ENCODE measurements at places on chromosomes 4 and X.

DNA sequence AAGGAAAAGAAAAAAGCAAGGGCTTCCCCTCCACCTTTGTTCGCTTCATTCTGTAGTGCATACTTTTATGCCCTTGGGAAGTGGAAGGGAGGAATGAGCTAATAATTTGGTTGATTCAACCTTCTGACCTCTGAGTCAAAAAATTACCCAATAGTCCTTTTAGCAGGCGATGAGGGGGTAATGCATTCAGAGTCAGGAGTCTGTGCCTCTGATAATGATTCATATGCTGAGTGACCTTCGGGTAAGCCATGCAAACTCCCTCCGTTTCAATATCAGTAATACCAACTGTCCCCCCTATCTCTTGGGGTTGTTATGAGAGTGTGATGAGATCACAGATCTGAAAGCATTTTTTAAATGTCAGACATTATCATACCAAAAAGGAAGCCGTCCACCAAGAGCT is 41.6 kb upstream of the ACSL4 start:
- peak; percentile 56 for DNase-seq

DNA sequence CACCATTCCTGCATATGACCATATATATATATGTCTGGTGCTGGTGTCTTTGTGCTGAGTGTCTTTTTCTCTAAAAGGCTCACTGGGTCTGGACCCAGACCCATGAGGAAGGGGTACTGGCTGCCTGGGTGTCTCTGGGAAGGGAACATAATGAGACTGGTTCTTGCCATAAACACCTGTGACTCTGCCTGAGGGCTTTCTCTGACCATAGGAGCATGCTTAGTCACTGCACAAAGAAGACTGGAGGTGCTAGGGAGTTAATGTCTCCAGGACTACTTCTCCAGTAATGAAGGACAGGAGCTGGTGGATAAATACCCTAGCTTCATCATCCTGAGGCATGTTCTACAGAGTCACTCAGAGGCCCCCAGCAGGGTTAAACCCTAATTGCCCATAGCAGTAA is 47.1 kb upstream of the CASK start:
- DNase-seq = no peak

GRCh38 chr4:97911236-97911906 is 231.9 kb downstream of the STPG2 start:
- no peak for DNase-seq

- no peak for DNase-seq
Observed at GRCh38 chr4:140697709-140698560, 58.2 kb downstream of the TBC1D9 start.

GRCh38 chr4:87949961-87950360 is 25.6 kb upstream of the SPP1 start:
- DNase-seq = no peak

- DNase-seq = no peak
Observed at GRCh38 chr4:147487616-147488015, 6.7 kb downstream of the EDNRA start.

GRCh38 chr4:141652161-141652778 is 15.9 kb downstream of the IL15 start:
- DNase-seq = no peak

DNA sequence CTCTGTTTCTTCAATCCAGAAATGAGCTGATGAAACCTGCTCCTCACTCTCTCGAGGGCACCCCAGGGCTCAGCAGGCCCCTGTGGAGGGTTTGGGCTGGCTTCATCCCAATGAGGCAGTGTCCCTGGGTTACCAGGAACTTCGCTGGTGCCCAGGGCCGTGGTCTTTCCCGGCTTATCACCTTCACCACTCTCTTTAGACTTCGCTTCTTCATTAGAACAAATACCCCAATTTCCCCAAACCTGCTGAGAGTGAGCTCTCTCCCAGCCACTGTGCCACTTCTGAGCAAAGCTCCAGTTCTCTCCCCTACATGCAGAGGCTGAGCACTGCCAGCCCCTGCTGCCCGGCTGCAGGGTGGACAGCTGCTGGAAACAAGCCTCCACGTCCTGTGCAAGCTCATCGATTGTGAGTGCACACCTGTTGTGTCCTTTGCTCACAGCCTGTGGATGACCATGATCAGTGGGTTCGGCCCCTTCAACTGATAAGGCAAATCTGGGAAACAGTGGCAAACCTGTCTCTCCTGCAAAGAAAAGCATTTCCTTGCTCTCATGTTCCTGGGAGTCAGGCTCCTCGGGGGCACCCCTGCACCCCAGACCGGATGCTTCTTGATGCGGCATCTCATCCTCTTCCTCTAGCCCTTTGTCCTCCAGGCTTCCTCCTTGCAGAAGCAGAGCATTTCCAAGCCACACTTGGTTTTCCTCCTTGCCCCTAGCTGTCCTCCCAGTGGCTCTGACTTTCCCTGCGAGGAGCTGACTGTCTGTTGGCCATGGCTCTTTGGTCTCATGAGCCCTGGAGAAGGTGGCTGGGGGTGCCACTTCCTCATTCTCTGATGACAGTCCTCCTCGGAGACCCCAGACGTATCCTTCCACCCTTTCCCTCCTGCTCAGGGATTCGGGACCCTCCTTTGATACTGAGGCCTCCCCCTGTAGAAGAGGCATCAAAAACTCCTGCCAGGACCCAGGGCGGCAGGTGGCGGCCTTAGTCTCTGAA is 28.7 kb downstream of the C4orf50 start:
- DNase-seq = no peak

- DNase-seq = no peak
Observed at GRCh38 chr4:98950925-98951324, 22.0 kb upstream of the EIF4E start.

DNA sequence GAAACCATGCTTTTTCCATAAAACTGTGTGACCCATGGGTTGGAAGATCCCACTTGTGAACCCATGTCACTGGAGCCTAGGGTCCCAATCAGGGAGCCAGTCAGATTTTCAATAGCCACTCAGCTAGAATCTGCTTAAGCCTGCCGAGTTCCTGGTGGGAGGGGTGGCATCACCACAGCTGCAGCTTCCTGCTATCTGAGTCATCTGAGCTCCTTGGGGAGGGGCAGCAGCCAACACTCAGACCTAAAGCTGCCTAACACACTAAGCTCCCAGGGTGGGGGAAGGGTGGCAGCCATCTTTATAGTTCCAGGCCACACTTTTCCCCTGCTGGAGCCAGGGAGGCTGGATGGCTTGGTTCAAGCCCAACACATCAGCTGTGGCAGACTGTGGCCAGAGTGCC is 350.1 kb downstream of the C4orf33 start:
- peak; percentile 24 for DNase-seq

- no peak for DNase-seq
Observed at GRCh38 chr4:1491328-1492141, 85.3 kb upstream of the NKX1-1 start.

- no peak for DNase-seq
Observed at GRCh38 chr4:25563071-25563564, 92.5 kb upstream of the SLC34A2 start.

- DNase-seq = no peak
Observed at GRCh38 chrX:63751481-63751880, 33.5 kb downstream of the ARHGEF9 start.

GRCh38 chrX:136259543-136259942 is 8.3 kb upstream of the MAP7D3 start:
- peak; percentile 49 for DNase-seq

DNA sequence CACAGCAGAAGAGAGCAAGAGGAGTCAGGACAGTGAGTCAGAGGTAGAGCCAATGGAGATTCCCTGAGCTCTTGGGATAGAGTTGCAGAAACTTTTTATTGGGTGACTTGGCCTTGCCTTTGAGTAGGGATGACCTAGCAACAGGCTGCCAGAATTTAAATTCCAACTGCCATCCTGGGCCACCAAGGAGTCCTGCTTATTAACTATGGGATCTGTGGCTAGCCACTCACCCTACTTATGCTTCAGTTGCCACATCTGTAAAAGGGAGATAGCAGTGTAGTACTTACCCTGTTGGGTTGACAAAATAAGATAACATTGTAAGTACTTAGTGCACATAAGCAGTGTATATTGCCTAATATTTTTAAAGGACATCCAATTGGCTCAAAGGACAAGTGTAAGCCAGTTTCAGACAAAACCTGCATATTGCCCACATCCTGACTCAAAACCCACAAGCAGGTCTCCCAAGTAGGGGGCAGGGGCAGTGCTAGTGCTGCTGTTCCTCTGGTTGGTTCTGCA is 43.5 kb upstream of the TMEM164 start:
- no peak for DNase-seq

- DNase-seq = no peak
Observed at GRCh38 chrX:52983321-52984000, 25.1 kb upstream of the FAM156A start.

DNA sequence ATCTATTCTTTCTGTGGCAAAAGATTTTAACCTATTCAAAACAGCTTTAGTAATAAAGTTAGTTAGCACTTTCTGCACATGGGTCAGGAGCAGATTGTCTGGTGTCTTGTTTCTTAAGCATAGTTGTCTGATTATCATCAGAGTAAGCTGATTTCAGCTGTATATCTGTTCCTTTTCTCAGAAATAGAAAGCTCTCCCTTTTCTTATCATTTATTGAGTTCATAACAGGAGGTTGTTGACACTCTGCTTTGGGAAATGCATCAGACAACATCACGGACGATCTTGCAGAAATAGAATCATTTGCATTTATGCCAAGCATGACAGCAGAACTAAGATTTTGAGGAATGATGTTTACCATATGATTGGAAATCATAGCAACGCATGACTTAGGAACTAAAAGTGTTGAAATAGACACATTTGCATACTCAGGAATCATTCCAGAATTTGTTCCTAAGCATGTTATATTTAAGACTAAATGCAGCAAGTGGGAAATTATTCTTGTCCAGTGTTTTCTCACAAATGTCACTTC is 66.7 kb downstream of the RBMX2 start:
- no peak for DNase-seq

GRCh38 chr4:185730387-185730786 is 81.6 kb downstream of the SORBS2 start:
- no peak for DNase-seq

DNA sequence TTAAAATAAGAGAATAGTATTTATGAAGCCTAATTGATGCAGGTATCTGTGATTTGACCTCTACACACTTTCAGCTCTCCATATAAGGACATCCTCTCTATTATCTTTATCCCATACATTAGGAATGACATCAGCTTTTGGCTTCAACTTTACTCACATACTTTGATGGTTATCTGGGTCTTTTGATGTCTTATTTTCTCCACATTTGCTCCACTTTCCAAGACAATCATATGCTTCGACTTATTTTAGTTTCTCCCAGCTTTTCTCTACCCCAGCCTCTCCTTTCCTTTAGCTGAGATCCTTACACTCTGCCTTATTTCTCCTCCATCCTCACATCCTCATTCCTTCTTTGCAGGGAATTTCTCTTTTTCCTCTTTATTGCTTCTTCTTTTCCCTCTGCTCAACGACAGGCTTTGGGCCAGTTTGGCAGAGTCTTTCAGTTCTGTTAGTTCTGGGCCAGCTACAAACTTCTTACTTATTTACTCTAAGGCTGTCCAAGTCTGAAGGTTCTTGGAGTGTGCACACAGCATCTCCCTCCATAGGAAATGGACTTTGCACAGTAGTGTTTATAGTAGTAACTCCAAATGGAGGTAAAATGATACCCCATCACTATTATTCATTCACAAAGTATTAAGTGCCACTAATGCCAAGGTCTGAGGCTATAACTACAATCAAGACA is 50.5 kb downstream of the SLC4A4 start:
- DNase-seq = no peak

Data from HS-5 (cell line).